Activated CD8-positive, alpha-beta memory T cell treated with anti-CD3 and anti-CD28 coated beads, Interleukin-2, amount 10 ng/mL, durations not matched to agents 7 days and 5 days (primary cell): ENCODE measurements at places on chromosomes 6 and 20. TPM values are rescaled to one million over a fixed set of nuclear protein-coding genes. Genes with fewer than 3 reads are reported as not detected.

HLA-DRB5 gene
- total RNA-seq = 2.9 TPM

- no peak for DNase-seq
- no peak overlapping the region for H3K27ac ChIP-seq
- no peak overlapping the region for H3K4me3 ChIP-seq
- no peaks in the 10 kb centered on the region for H3K4me1 ChIP-seq
- no peaks in the 10 kb centered on the region for H3K36me3 ChIP-seq
Observed at GRCh38 chr6:25237579-25237978, 41.6 kb upstream of the CARMIL1 start.

GRCh38 chr20:59749301-59749700 is 145.0 kb downstream of the PHACTR3 start:
- no peak for DNase-seq
- H3K4me1 ChIP-seq = peaks cover 9% of the 10 kb centered on the region
- no peaks in the 10 kb centered on the region for H3K36me3 ChIP-seq
- H3K27me3 ChIP-seq = peaks cover 7% of the 10 kb centered on the region
- no peak overlapping the region for H3K4me3 ChIP-seq

DNA sequence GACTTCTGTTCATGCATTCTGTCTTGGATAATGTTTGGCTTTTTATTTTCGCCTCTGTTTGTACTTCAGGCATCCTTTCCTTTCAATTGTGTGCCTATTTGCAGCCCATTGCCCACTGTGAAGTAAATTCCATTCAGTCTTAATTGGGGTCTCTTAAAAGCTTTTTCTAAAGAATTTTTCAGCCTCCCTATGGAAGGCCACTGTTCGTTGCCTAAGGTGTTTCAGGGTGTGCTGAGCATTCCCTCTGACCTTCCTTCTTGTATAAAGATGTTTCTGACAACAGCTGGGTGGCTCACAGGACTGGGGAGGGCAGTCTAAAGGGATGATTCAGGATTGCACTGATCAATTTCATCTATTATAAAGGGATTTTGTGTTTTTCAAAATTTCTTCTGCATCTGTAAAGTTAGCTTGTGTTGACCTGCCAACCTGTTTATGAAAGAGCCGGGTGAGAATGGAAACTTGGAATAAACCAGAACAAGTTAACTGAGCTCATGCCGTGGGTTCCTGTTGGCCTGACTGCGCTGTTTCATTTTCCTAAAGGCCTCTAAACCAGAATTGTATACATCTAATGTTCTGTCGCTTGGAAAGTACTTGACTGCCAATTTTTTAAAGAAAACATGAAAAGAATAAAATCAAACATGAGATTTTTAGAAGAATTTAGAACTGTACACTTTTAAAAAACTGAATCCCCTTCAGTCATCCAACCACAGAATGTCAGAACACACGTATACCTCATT is 14.3 kb downstream of the PHACTR2 start:
- no peaks in the 10 kb centered on the region for H3K4me1 ChIP-seq
- no peak for DNase-seq
- H3K27me3 ChIP-seq = no peaks in the 10 kb centered on the region
- no peak overlapping the region for H3K27ac ChIP-seq

- H3K4me1 ChIP-seq = peaks cover 28% of the 10 kb centered on the region
- no peak for DNase-seq
- H3K4me3 ChIP-seq = no peak overlapping the region
Observed at GRCh38 chr6:33212857-33213165, 4.5 kb downstream of the RING1 start.

- H3K27me3 ChIP-seq = peaks cover 50% of the 10 kb centered on the region
- no peaks in the 10 kb centered on the region for H3K4me1 ChIP-seq
- no peak overlapping the region for H3K27ac ChIP-seq
- no peak for DNase-seq
- no peaks in the 10 kb centered on the region for H3K36me3 ChIP-seq
- H3K4me3 ChIP-seq = no peak overlapping the region
Observed at GRCh38 chr20:1888796-1889463, 6.3 kb upstream of the SIRPA start.

DNA sequence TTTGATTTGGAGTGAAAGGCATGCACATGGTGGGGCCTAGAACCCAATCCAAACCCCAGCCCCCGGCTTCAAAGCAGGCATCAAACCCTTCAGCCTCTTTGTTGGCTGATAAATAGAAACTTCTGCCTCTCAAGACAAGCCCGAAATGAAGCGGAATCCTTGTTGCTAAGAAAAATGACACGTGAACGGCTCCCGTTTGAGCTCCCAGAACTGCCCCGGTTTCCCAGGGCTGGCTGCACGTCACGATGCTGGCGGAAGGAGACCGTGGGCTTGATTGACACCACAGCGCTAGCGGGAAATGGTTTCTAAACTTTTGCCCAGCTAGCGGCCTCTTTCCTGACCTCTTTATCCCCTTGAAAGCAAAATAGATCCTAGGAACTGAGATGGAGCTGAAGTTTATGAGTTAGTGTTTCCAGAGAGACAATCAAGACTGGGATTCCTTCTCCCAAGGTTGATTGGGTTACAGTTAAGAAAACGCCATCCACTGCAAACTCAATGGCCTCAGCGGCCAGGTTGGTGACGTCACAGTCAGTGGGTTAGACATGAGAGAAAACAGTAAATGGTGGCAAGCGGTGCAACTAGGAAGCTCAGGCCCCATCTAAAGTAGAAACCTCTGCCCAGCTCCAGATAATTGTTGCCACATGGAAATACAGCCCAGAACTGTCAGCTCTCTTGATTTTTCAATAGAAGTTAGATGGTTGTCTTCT is 117.0 kb downstream of the ANKRD60 start:
- no peak overlapping the region for H3K4me3 ChIP-seq
- peaks cover 24% of the 10 kb centered on the region for H3K27me3 ChIP-seq
- no peaks in the 10 kb centered on the region for H3K4me1 ChIP-seq
- H3K27ac ChIP-seq = no peak overlapping the region
- H3K36me3 ChIP-seq = no peaks in the 10 kb centered on the region

- peak within 1 kb of the TSS; percentile 88 for H3K4me3 ChIP-seq
- no peaks in the 10 kb centered on the region for H3K27me3 ChIP-seq
- peaks cover 46% of the 10 kb centered on the region for H3K4me1 ChIP-seq
- peak within 1 kb of the TSS; percentile 99 for H3K27ac ChIP-seq
- peak; percentile 53 for DNase-seq
Observed at GRCh38 chr6:12012038-12012557, at the start of gene HIVEP1. TSS of gene HIVEP1 (plus strand) at chr6:12012312. CDS start at chr6:12015629, 3,317 bp downstream.

GRCh38 chr6:17865798-17866725 is 121.4 kb downstream of the KIF13A start:
- no peak for DNase-seq
- no peak overlapping the region for H3K27ac ChIP-seq
- H3K36me3 ChIP-seq = no peaks in the 10 kb centered on the region
- H3K4me1 ChIP-seq = no peaks in the 10 kb centered on the region
- H3K27me3 ChIP-seq = peaks cover 41% of the 10 kb centered on the region

GRCh38 chr20:62606016-62606415 is 36.3 kb upstream of the SLCO4A1 start:
- no peak overlapping the region for H3K27ac ChIP-seq
- no peak overlapping the region for H3K4me3 ChIP-seq
- DNase-seq = no peak
- peaks cover 44% of the 10 kb centered on the region for H3K4me1 ChIP-seq
- H3K27me3 ChIP-seq = peaks cover 29% of the 10 kb centered on the region

DNA sequence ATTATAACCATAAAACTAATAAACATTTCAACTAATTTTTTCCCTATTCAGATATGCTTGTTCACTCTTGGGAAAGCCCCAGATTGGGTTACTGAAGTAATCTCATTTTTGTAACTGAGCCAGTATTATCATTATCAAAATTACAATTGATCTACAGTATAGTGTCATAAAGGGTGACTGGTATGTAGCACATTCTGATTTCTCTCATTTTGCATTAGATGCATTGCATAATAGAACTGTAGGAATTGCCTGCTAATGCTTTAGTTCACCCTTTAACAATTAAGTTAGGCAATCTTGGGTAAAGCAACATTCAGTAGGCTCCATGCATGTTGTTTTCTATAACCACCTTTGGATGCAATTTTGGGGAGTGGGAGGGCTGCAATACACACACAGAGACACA is 150.8 kb upstream of the FLRT3 start:
- no peaks in the 10 kb centered on the region for H3K36me3 ChIP-seq
- H3K4me1 ChIP-seq = no peaks in the 10 kb centered on the region
- H3K27me3 ChIP-seq = no peaks in the 10 kb centered on the region
- no peak overlapping the region for H3K4me3 ChIP-seq
- no peak for DNase-seq
- H3K27ac ChIP-seq = no peak overlapping the region

DNA sequence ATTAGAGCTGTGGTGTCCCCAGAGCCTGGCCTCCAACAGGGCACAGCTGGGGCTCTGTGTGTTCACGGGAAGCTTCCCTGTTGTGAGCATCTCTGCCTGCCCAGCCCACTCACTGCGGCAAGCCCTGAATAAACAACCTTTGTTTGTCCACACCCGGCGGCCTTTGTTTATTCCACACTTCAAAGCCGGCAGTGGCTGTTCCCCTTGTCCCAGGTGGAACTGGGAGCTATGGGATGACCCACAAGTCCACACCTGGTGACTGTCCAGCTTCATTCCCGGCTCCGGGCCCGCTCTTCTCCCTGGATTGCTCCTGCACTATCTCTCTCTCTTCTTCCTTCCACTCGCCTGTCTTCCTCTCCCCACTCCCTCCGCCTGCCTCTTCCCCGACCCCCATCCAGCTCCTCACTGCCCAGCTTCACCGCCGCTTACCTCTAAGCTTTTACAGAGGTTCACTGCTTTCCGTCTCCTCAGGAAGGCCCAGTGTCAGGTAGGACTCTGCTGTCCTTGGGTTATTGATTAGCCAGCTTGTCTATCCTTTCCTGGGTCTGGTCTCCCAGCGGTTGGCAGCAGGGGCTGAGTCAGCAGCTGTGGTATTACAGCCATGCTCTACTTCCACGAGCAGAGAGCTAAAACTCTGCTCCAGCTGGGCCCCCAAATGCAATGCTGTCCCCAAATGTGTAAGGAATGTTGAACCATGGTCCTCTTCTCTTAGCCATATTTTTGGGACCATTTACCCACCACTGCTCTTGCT is 17.8 kb downstream of the DACT2 start:
- H3K27me3 ChIP-seq = peaks cover 4% of the 10 kb centered on the region
- H3K27ac ChIP-seq = no peak overlapping the region
- H3K4me1 ChIP-seq = no peaks in the 10 kb centered on the region
- no peaks in the 10 kb centered on the region for H3K36me3 ChIP-seq

- no peak overlapping the region for H3K4me3 ChIP-seq
- H3K27me3 ChIP-seq = no peaks in the 10 kb centered on the region
- no peak for DNase-seq
- peaks cover 11% of the 10 kb centered on the region for H3K4me1 ChIP-seq
Observed at GRCh38 chr6:34322732-34323131, 69.7 kb downstream of the NUDT3 start.
